Peyer's patch (tissue), 4 donors: ENCODE measurements at places on chromosomes 16 and 17.

GRCh38 chr16:69270831-69271230 lies 40.3 kb upstream of the VPS4A start:
- H3K27ac ChIP-seq: no peak overlapping the region
- DNase-seq: no peak
- H3K4me1 ChIP-seq: no peaks in the 10 kb centered on the region
- no peaks in the 10 kb centered on the region for H3K36me3 ChIP-seq

DNA sequence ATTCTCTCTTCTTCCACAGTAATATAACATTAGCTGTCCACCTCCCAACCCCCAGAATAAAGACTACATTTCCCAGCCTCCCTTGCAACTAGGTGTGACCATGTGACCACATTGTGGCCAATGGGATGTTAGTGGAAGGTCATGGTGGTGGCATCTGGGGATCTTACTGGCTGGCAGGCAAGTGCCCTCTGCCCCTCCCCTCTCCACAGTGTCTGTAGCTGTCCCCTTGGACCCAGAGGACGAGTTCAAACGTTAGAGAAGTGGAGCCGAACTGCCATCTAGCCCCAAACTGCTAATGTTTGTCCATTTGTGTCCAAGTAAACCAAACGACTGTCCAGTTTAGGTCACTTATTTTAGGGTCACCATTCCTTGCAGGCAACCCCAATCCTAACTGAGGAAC lies 26.6 kb upstream of the KCNG4 start:
- peak; percentile 52 for DNase-seq
- no peaks in the 10 kb centered on the region for H3K4me1 ChIP-seq
- H3K36me3 ChIP-seq: no peaks in the 10 kb centered on the region
- no peaks in the 10 kb centered on the region for H3K27me3 ChIP-seq
- no peak overlapping the region for H3K27ac ChIP-seq

- no peak overlapping the region for H3K27ac ChIP-seq
- peaks cover 43% of the 10 kb centered on the region for H3K4me1 ChIP-seq
- no peak for DNase-seq
- H3K36me3 ChIP-seq: no peaks in the 10 kb centered on the region
- H3K4me3 ChIP-seq: no peak overlapping the region
- H3K27me3 ChIP-seq: no peaks in the 10 kb centered on the region
These were observed 48.8 kb downstream of the SDK2 start for GRCh38 chr17:73595479-73595878.

- H3K4me1 ChIP-seq: no peaks in the 10 kb centered on the region
- no peak overlapping the region for H3K27ac ChIP-seq
- DNase-seq: no peak
- H3K27me3 ChIP-seq: no peaks in the 10 kb centered on the region
- H3K36me3 ChIP-seq: no peaks in the 10 kb centered on the region
These were observed 138.9 kb downstream of the GSG1L start for GRCh38 chr16:27924411-27925118.

DNA sequence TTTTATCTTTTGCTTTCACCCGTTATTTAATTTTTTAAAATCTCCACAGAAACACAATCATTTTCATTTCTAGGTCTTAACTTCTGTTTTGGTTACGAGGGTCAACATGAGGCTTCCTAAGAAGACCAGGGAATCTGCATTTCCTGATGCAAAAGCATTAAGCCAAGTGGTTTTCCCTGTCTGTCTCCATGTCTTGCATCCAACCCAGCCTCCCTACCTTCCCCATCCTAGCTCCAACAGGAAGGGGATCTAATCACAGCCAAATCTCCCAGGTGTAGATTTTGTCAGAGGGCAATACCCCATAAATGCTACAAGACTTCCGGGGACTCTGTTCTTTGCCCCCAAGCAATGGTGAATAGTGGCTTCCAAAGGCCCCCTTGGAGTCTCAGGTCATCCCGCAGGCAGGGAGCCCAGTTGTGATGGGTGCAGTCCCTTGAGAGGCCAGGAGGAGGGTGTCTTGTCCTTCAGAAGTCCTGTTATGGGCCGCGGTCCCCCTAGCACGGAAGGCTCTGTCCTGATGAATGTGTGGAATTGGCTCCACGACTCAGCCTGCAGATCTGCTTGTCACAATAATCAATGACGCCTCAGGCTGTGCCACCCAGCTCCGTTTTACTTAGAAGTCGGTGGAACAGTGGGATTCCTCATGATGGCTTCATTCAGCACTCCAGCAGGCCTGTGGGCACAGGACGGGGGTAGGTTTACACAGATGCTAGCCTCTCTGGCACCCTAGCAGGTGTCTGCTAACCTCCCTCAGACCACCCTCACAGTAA lies 141.1 kb downstream of the RGS9 start:
- no peak overlapping the region for H3K4me3 ChIP-seq
- no peaks in the 10 kb centered on the region for H3K36me3 ChIP-seq
- H3K27me3 ChIP-seq: no peaks in the 10 kb centered on the region
- no peak overlapping the region for H3K27ac ChIP-seq

DNA sequence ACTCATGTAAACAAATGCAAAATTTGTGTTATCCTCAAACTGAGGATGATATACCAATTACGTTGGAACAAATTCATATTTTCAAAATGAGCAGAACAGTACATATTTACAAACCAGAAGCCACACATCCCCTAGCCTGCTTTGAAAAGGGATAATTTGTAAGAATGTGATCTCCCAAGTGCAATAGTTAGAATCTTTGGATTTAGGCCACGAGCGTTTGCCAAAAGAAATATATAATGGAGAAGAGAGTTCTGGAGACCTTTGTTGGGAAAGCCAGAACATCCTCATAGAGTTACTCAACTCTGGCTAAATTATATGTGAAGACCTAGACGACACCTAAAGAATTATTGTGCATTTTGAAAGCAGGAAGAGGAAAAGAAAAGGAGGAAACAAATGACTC lies 449.3 kb downstream of the KCNJ2 start:
- no peaks in the 10 kb centered on the region for H3K27me3 ChIP-seq
- no peak overlapping the region for H3K4me3 ChIP-seq
- no peak for DNase-seq
- no peaks in the 10 kb centered on the region for H3K4me1 ChIP-seq

- DNase-seq: no peak
- no peaks in the 10 kb centered on the region for H3K36me3 ChIP-seq
- peak overlapping the region; percentile 85 for H3K27ac ChIP-seq
- peak overlapping the region; percentile 96 for H3K4me3 ChIP-seq
- H3K4me1 ChIP-seq: peaks cover 50% of the 10 kb centered on the region
- H3K27me3 ChIP-seq: no peaks in the 10 kb centered on the region
These were observed 941 bp downstream of the PDK2 start for GRCh38 chr17:50096092-50096491.

DNA sequence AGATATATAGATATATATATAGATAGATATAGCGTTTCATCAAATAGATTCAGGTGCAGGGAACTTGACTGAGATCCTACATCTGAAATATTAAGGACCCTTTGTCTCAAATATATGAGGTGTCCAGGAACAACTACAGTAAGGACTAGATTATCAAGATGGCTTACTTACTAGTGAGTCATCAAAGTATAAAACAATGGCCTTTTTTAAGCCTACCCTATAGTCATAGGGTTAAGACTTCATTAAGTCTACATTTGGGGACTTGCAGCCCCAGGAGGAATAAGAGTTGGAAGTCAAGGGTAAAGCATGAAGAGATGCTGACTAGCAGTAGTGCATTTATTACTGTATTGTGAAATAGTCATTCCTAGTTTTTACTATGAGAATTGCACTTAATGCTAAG lies 1023.4 kb downstream of the CDH11 start:
- no peak overlapping the region for H3K27ac ChIP-seq
- no peaks in the 10 kb centered on the region for H3K36me3 ChIP-seq
- no peak for DNase-seq
- no peaks in the 10 kb centered on the region for H3K27me3 ChIP-seq
- H3K4me1 ChIP-seq: no peaks in the 10 kb centered on the region

DNA sequence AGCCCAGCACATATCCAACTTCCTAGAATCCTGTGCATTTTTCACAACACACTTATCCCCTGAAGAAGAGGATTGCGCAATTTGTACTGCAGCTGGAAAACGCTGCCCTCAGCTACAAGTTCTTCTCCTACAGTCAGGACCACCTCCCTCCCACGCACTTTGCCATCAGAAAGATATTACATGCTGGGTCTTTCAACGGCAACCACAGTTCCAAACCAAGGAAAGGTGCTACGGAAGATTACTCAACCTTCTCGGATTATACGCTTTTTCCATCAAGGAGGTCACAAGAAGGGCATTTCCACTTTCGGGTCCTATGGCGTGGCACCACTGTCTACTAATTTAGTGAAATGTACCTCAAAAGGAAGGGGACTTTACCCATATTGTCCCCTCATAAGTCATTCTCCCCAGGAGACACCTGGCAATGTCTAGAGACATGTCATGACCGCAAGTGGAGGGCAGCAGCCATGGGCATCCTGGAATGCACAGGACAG lies 35.2 kb downstream of the USP7 start:
- H3K27ac ChIP-seq: no peak overlapping the region
- H3K27me3 ChIP-seq: no peaks in the 10 kb centered on the region

DNA sequence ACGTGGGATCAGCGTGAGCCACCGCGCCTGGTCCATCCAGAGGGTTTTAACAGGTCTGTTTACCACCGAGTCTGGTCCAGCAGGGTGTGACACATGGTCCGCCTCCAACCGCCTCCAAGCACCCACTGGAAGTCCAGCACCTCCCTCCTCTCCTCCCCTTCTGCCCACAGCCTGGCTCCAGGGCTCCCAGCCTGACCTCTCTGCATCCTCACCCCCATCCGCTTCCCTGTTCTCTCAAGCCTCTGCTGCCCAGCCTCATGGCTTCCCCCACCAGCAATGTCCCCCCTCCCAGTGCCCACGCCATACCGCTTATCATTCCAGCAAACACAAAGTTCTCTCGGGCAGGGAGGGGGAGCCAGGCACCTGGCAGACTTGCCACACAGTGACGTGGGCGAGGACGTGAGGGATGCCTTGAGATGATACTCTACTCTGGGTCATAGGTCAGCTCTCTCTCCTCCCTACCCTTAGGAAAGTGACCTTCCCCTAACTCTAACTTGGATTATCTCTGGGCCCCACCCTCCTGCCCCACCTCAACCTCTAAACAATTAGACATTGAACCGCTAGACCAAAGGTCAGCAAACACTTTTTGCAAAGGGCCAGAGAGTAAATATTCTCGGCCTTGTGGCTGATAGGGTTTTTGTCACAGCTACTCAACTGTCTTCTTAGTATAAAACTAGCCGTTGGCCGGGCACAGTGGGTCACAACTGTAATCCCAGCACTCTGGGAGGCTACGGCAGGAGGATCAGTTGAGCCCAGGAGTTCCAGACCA lies 23.1 kb downstream of the CDC42EP4 start:
- no peaks in the 10 kb centered on the region for H3K36me3 ChIP-seq
- peak overlapping the region; percentile 92 for H3K27ac ChIP-seq
- H3K4me3 ChIP-seq: no peak overlapping the region
- peaks cover 34% of the 10 kb centered on the region for H3K4me1 ChIP-seq
- no peak for DNase-seq
- H3K27me3 ChIP-seq: no peaks in the 10 kb centered on the region

DNA sequence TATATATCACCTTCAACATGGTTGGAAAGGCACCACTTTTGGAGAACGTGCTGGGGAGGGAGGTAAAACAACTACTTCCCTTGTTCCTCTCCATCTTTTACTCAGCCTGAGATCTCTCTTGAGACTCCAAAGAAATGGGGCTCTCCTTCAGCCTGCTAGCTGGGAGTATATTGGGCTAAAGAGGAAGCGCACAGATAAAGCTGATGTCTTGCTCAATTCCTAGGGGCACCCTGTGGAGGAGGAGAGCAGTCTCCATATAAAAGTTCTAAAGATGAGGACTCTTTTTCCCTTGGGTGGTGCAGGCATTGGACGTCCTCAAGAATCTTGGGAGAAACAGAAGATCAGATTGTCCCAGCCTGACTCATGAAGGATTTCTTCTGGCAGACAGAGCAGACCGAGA lies 4.6 kb upstream of the ETV4 start:
- no peaks in the 10 kb centered on the region for H3K36me3 ChIP-seq
- H3K27me3 ChIP-seq: no peaks in the 10 kb centered on the region
- peaks cover 7% of the 10 kb centered on the region for H3K4me1 ChIP-seq
- DNase-seq: no peak

DNA sequence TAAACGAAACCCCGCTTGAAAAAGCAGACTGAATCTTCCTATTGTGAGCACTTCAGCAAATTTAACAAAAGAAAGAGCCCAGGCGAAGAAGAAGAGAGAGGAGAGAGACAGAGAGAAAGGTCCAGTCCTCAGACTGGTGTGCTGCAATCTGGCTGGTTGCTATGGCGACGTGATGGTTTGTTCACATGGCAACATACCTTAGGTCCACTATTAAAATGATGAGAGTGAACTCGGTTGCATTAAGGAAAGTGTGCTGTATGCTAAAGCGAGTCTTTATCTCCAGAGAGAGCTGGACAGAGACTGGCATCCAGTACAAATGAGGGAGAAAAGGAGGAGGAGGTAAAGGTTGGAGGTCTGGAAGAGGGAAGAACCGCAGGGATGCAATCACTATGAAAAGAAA lies 271.8 kb upstream of the ZFHX3 start:
- no peak for DNase-seq
- no peaks in the 10 kb centered on the region for H3K36me3 ChIP-seq
- no peak overlapping the region for H3K27ac ChIP-seq
- no peak overlapping the region for H3K4me3 ChIP-seq

- H3K4me1 ChIP-seq: peaks cover under 1% of the 10 kb centered on the region
- no peak for DNase-seq
- H3K27ac ChIP-seq: no peak overlapping the region
- H3K27me3 ChIP-seq: no peaks in the 10 kb centered on the region
- no peaks in the 10 kb centered on the region for H3K36me3 ChIP-seq
- no peak overlapping the region for H3K4me3 ChIP-seq
These were observed 7.9 kb downstream of the SLC12A3 start for GRCh38 chr16:56872863-56873391.

DNA sequence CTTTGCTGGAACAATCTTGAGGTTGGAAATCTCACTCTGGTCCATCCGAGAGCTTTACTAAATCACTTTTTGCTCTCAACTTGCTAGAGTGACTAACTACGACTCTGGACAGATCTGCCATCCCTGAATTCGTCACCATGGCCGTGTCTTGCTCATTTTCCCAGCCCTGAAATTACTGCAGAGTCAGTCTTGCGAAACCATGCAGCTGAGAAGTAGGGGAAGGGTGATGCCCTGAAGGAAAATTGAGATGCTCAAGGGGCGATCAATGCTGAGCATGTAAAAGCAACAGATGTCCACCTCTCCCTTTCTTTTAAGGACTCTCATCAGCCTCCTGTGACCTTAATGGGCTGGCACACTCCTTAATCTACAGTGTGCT lies 18.8 kb downstream of the PCTP start:
- peaks cover 46% of the 10 kb centered on the region for H3K36me3 ChIP-seq
- no peak overlapping the region for H3K4me3 ChIP-seq
- DNase-seq: no peak
- H3K27ac ChIP-seq: peak overlapping the region; percentile 59
- H3K27me3 ChIP-seq: no peaks in the 10 kb centered on the region

GRCh38 chr17:49488612-49489011 lies 6.5 kb upstream of the NGFR start:
- H3K27ac ChIP-seq: no peak overlapping the region
- no peak for DNase-seq
- H3K4me1 ChIP-seq: no peaks in the 10 kb centered on the region

- H3K36me3 ChIP-seq: no peaks in the 10 kb centered on the region
- H3K4me3 ChIP-seq: no peak overlapping the region
- DNase-seq: no peak
- H3K27ac ChIP-seq: no peak overlapping the region
- H3K27me3 ChIP-seq: no peaks in the 10 kb centered on the region
These were observed 30.7 kb upstream of the METTL9 start for GRCh38 chr16:21568502-21569189.

GRCh38 chr16:57475711-57476339 lies 10.5 kb downstream of the DOK4 start:
- no peaks in the 10 kb centered on the region for H3K36me3 ChIP-seq
- no peak overlapping the region for H3K27ac ChIP-seq
- H3K4me3 ChIP-seq: no peak overlapping the region
